ENCODE measurements at places on chromosomes 7 and 10. TPM values are rescaled to one million over a fixed set of nuclear protein-coding genes. Genes with fewer than 3 reads are reported as not detected.

DNA sequence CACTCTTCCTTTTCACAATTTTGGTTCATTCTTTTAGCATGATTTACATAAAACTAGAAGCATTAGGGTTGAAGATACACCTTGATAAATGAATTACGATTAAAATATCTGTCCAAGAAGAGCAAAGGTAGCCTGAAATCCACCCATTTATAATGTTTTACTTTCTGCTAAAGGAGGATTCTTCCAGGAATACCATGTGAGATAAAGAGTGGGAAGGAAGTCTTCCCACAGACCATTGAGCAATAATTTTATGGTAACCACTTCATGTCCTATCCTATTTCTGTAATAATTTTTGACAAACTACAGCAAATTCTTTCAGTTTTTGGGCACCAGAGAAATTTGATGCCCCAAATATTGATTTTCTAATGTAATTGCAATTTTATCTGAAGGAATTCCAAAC is 150.6 kb upstream of the STEAP4 start:
- H3K27me3 ChIP-seq: no peaks in the 10 kb centered on the region
- no peaks in the 10 kb centered on the region for H3K36me3 ChIP-seq
- no peak for DNase-seq
- H3K27ac ChIP-seq: no peak overlapping the region
- no peak overlapping the region for H3K4me3 ChIP-seq

DNA sequence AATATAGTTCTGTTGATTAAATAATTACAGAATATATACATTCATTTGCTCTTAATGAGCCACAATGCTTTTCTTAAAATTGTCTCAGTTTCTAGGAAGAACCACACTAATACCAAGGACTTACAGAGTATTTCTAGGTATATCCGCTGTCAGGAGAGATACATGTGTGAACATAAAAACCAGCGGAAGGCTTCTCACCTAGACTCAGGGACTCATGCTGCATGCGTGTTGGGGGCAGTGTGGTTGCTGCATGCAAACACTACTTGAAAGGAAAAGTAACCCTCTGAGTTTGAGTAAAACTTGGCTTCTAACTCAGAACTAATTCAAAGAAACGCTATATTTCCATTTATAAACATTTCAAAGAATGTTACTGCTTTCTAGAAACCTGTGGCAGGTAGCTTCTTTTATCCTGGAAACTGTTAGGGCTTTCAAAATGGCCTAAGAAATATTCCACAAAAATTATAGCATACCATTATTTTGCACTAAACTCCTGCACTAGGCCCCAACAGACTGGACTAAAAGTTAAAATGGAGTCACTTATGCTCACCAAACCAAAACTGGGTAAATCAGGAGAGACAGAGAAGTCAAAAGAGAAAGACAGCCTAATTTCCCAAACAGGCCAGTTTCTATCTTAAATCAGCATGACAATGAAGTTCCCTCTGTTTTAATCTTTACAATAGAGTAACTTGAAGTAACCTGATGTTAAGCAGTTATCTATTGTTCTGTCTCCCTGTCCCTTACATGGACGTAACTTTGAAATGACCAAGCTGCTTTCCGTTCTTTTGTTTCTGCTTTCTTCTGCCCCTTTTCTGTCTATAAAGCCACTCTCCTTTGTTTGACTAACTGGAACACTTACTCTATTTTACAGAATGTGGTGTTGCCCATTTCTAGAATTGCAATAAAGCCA is 95.2 kb upstream of the FAM133B start:
- H3K27me3 ChIP-seq: no peaks in the 10 kb centered on the region
- peak overlapping the region; percentile 18 for H3K27ac ChIP-seq
- no peaks in the 10 kb centered on the region for H3K36me3 ChIP-seq
- peaks cover 40% of the 10 kb centered on the region for H3K4me1 ChIP-seq

GRCh38 chr7:138008588-138009349 is 6.9 kb upstream of the CREB3L2 start:
- H3K4me3 ChIP-seq: no peak overlapping the region
- peaks cover 5% of the 10 kb centered on the region for H3K4me1 ChIP-seq
- H3K27me3 ChIP-seq: no peaks in the 10 kb centered on the region
- DNase-seq: no peak
- H3K27ac ChIP-seq: no peak overlapping the region

- DNase-seq: no peak
- no peaks in the 10 kb centered on the region for H3K4me1 ChIP-seq
- H3K4me3 ChIP-seq: no peak overlapping the region
- H3K36me3 ChIP-seq: no peaks in the 10 kb centered on the region
- H3K27me3 ChIP-seq: no peaks in the 10 kb centered on the region
- H3K27ac ChIP-seq: no peak overlapping the region
Measured at GRCh38 chr7:99848420-99849216, 20.8 kb downstream of the CYP3A43 start.

GRCh38 chr7:42932811-42933591 is 825 bp downstream of the MRPL32 start:
- peak; percentile 22 for DNase-seq
- H3K4me3 ChIP-seq: peak overlapping the region; percentile 87
- peaks cover 27% of the 10 kb centered on the region for H3K36me3 ChIP-seq
- peaks cover 28% of the 10 kb centered on the region for H3K4me1 ChIP-seq

GRCh38 chr10:129329385-129330055 is 137.5 kb upstream of the MGMT start:
- DNase-seq: no peak
- H3K4me1 ChIP-seq: no peaks in the 10 kb centered on the region
- no peaks in the 10 kb centered on the region for H3K36me3 ChIP-seq

DNA sequence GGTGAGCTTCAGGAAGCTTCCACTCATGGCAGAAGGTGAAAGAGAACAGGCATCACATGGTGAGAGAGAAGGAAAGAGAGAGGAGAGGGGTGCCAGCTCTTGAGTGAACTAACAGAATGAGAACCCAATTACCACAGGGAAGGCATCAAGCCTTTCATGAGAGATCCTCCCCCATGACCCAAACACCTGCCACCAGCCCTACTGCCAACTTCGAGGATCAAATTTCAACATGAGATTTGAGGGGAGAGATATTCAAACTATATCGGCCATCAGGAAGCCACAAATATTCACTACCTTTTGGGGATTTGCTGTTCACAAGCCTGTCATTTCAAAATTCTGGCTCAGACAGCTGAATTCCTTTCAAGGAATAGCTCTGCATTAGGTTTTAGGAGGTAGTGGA is 39.9 kb upstream of the SMNDC1 start:
- no peaks in the 10 kb centered on the region for H3K4me1 ChIP-seq
- no peak overlapping the region for H3K4me3 ChIP-seq
- no peaks in the 10 kb centered on the region for H3K36me3 ChIP-seq
- DNase-seq: no peak
- no peaks in the 10 kb centered on the region for H3K27me3 ChIP-seq

- H3K27me3 ChIP-seq: no peaks in the 10 kb centered on the region
- H3K27ac ChIP-seq: no peak overlapping the region
- DNase-seq: no peak
- H3K36me3 ChIP-seq: no peaks in the 10 kb centered on the region
Measured at GRCh38 chr10:131135716-131136115, 175.8 kb downstream of the TCERG1L start.

DNA sequence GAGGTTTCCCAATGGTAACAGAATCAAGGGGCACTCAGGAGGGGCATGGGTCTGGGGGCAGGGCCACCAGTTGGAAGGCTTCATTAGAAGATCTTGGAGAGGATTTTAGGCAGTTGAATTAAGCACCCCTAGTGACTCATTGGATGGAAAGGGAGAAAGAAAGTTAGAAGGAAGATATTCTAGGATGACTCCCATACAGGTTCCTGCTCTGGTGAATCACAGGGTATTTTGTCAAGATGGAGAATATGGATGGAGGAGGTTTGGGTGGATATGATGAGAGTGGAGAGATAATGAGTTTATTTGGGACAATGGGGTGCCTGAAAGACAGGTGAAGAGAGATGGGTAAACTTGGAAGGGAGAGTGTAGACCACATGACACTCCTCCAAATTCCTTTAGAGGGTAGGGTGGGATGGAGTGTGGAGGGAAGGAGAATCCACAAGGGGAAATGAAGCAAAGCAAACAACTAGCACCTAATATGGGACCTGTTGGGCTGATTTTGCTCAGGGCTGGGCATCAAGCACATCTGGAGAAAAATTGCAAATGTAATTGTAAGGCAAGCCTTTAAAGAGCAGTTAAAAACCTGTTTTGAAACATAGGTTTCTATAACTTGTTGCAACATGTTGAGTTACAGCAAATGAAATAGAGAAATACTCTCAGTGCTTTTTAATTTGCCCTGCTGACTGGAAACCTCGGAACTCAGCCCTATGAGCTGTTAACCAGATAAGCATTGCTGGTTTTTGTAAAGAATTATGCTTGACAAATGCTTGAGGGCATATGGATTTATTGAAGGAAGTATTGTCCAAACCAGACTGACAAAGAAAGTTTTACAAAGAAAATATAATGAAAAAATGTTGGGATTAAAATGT is 2.9 kb upstream of the ENTPD7 start:
- H3K27ac ChIP-seq: no peak overlapping the region
- H3K36me3 ChIP-seq: no peaks in the 10 kb centered on the region
- peaks cover 4% of the 10 kb centered on the region for H3K27me3 ChIP-seq
- no peak for DNase-seq
- H3K4me1 ChIP-seq: peaks cover 16% of the 10 kb centered on the region

GRCh38 chr10:26205223-26205622 is 11.4 kb upstream of the GAD2 start:
- H3K4me1 ChIP-seq: no peaks in the 10 kb centered on the region
- no peak overlapping the region for H3K4me3 ChIP-seq
- H3K36me3 ChIP-seq: no peaks in the 10 kb centered on the region
- no peak overlapping the region for H3K27ac ChIP-seq
- DNase-seq: no peak

- H3K36me3 ChIP-seq: no peaks in the 10 kb centered on the region
- H3K4me3 ChIP-seq: no peak overlapping the region
- H3K27ac ChIP-seq: no peak overlapping the region
- H3K27me3 ChIP-seq: no peaks in the 10 kb centered on the region
- no peak for DNase-seq
Measured at GRCh38 chr10:48765527-48765926, 80.9 kb downstream of the WDFY4 start.

- DNase-seq: no peak
- H3K36me3 ChIP-seq: no peaks in the 10 kb centered on the region
- H3K27ac ChIP-seq: no peak overlapping the region
- no peaks in the 10 kb centered on the region for H3K27me3 ChIP-seq
- no peak overlapping the region for H3K4me3 ChIP-seq
Measured at GRCh38 chr7:142581341-142581740, 167.9 kb upstream of the PRSS1 start.

GRCh38 chr10:50322077-50322476 is 70.8 kb upstream of the ASAH2 start:
- peak; percentile 53 for DNase-seq
- no peaks in the 10 kb centered on the region for H3K4me1 ChIP-seq
- H3K36me3 ChIP-seq: peaks cover 13% of the 10 kb centered on the region
- no peak overlapping the region for H3K27ac ChIP-seq
- no peaks in the 10 kb centered on the region for H3K27me3 ChIP-seq

DNA sequence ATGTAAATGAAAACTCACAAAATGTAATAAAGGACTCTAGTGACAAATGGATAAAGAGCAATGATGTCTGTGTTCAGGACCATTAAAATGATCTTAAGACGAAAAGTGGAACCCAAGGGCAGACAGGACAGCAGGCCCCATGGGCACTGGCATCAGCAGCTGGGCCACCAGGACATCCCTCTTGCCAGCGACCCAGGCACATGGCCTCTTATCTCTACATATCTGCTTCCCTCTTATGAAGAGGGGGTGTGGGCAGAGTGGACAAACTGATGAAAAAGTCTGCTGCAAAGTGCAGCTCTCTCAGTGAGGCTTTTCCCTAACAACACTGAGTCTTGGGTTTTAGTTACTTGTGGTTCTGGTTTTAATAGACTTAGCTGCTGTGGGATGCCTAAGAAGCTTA is 44.8 kb upstream of the ANKRD1 start:
- H3K36me3 ChIP-seq: no peaks in the 10 kb centered on the region
- no peaks in the 10 kb centered on the region for H3K27me3 ChIP-seq
- no peaks in the 10 kb centered on the region for H3K4me1 ChIP-seq
- H3K4me3 ChIP-seq: no peak overlapping the region
- no peak overlapping the region for H3K27ac ChIP-seq

DNA sequence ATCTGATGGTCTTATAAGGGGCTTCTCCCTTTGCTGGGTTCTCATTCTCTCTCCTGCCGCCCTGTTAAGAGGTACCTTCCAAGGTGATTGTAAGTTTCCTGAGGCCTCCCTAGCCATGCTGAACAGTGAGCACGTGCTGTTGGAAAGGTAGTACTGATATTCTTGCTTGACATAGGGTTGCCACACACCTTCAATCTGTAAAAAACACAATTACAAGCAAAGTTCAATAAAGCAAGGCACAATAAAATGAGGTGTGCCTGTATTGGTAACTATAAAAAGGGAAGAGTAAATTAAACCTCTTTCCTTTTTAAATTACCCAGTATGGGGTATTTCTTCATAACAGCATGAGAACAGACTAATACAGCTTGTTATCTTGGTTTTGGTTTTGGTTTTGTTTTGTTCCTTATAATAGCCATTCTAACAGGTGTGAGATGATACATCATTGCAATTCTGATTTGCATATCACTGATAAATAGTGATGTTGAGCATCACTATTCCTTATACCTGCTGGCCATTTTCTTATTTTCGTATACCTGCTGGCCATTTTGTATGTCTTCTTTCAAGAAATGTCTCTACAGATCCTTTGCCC is 164.9 kb upstream of the TRIM24 start:
- no peaks in the 10 kb centered on the region for H3K27me3 ChIP-seq
- no peaks in the 10 kb centered on the region for H3K36me3 ChIP-seq
- H3K27ac ChIP-seq: no peak overlapping the region
- no peak for DNase-seq
- no peaks in the 10 kb centered on the region for H3K4me1 ChIP-seq

GRCh38 chr7:34143402-34143801 is 238.1 kb downstream of the BMPER start:
- H3K27ac ChIP-seq: no peak overlapping the region
- no peak overlapping the region for H3K4me3 ChIP-seq
- no peaks in the 10 kb centered on the region for H3K36me3 ChIP-seq
- DNase-seq: no peak
- no peaks in the 10 kb centered on the region for H3K4me1 ChIP-seq
- H3K27me3 ChIP-seq: no peaks in the 10 kb centered on the region

The SLC13A4 gene
- not detected for total RNA-seq

The ABCB4 gene
- total RNA-seq: not detected

The DPY19L1 gene
- 7.2 TPM for total RNA-seq

The NOS3 gene
- 3.9 TPM for total RNA-seq

The CHST3 gene
- not detected for total RNA-seq

The SH2D4B gene
- total RNA-seq: 0.31 TPM

The H2BK1 gene
- not detected for total RNA-seq

The CDC14C gene
- total RNA-seq: not detected

The ZEB1 gene
- 132 TPM for total RNA-seq

The PDE6C gene
- total RNA-seq: not detected

The PRTFDC1 gene
- 0.67 TPM for total RNA-seq

The IL6 gene
- total RNA-seq: not detected

The NPC1L1 gene
- not detected for total RNA-seq

Measured in CD4-positive, alpha-beta T cell (primary cell).